ENCODE measurements at places on chromosomes 13 and 19. TPM values are rescaled to one million over a fixed set of nuclear protein-coding genes. Genes with fewer than 3 reads are reported as not detected.

GRCh38 chr13:111584101-111584672 lies 263.7 kb downstream of the TEX29 start:
- no peak for DNase-seq

DNA sequence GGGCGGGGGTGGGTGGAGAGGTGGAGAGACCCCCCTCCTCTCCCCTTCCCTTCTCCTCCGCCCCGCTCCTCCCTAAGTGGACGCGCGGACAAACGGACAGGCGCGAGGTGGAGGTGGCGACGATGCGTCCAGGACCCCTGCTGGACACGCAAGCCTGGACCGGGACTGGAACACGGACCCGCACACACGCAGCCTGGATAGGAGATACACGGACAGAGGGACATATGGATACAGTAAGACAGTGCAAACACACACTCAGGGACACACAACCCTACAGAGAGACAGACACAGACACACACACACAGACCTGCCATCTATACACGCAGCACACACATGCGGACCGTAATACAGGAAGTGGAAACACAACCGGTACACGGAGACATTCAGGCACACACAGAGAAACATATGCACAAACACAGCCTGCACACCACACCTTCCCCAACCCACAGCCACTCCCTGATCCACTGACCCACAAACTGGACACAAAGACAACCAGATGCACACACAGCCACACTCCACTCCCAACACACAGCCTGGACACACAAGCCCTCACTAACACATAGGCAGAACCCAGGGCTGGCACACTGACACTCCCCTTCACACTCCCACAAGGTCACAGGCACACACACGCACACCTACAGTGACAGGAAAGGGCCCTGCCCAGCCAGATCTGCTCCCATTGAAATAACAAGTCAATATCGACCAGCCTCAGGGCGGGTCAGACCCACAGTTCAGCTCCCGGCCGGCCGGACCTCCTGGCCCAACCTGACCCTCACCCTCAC lies 696 bp upstream of the ERFL start:
- no peak for DNase-seq

LHB gene
- not detected for total RNA-seq

DNA sequence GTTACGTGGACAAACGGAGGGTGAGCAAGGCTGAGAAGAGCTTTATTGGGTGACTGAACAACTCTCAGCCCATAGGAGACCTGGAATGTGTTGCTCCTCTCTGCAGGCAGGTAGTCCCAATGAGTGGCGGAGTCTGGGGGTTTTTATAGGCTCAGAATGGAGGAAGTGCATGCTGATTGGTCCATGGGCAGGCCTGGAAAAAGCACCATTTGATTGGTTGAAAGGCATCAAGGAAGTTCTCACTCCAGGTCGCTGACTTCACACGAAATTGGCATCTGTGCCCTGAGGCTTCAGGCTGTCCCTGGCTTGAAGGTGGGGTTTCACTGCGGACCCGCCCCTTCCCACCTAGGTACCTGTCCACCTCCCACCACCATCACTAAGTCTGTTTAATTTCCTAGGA lies 65.4 kb downstream of the SPATA13 start:
- no peak for DNase-seq

- no peak for DNase-seq
Observed at GRCh38 chr13:79003989-79004898, 345.3 kb upstream of the OBI1 start.

DNA sequence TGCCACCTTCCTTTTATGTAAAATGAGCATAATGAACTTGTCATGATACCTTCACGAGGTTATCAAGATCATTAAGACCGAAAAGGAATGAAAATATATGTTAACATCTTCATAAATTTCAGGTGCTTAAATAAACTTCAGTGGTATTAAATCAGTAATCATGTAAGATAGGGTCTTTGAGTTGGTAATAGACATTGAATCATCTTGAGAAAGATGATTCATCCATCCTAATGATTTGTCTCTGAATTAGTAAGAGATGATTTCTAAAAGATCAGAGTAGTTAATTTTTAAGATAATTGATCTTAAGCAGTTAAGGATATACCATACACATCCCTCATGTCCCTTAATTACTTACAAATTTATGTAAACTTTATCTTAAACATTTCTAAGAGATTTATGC lies 52.0 kb downstream of the COG3 start:
- no peak for DNase-seq

GRCh38 chr13:111994578-111994977 lies 72.4 kb upstream of the SOX1 start:
- no peak for DNase-seq

RDH8 gene
- total RNA-seq: not detected

DNA sequence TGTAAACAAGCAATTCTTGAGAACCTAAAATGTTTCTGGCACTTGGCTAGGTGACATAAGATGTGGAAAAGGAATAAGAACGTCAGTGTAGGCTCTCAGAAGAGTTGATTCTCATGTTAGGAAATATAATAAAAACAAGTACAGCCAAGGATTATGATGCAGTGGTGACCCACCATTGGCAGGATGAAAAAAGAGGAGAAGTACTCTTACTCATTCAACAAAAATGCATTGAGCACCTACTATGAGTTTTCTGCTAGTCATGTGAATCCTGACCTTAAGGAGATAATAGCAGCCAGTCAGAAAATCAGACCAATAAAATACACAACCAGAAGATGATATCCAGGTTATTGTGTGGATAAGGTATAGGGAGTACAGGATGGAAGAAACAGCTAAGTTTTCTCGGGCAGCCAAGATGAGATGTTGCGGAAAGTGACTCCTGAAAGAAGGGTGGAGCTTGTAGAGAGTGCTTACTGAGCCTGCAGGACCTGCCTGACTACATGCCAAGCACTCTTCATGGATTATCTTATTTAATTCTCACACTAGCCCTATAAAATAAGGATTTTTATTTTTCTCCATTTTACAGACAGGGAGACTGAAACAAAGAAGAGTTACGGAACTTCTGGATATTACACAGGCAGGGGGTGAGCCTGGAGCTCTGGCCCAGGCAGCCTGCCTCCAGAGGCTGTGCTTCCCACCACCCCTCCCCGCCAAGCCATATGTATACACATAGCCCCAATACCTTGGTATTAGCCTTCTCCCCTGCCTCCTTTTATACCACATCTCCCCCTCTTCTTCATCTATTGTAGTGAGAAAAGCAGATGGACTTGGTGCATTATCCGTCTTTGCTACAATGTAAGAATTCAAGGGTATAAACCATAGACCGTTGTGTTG lies 58.0 kb downstream of the TGDS start:
- no peak for DNase-seq

GRCh38 chr13:69856331-69856730 lies 251.3 kb upstream of the ATXN8OS start:
- DNase-seq: no peak

ZNF345 gene
- total RNA-seq: 16.0 TPM

ZNF441 gene
- total RNA-seq: 32.7 TPM

DNA sequence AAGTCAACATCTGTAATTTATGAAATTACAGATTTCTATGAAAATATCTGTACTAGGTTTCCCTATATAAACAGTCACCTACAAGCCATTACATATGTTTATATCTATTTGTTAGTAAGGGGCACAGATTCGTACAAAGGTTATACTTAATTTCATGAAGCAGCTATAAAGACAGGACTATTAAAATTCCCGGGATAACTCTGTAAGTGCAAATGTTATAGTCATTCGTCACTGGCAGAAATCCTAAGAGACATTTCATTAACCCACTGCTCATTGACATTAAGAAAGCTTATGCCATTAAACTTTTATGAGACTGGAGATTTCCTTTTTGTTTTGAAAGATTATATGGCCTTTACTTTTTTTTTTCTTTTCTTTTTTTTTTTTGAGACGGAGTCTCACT lies 122.9 kb downstream of the MYO16 start:
- no peak for DNase-seq

DNA sequence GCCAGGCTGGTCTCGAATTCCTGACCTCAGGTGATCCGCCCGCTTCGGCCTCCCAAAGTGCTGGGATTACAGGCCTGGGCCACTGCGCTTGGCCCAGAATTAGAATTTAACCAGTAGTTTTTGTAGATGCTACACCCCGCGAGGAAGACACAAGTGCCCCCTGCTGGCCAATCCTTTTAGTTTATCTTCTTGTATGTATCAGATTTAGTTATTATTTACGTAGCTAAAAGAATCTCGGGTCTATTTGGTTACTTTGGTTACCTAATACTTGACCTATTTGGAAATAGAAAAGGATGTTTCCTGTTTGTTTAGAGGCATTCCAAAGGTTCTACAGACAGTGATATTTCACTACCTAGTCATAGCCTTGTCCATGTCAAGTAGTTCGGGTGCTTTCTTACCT lies 22.0 kb downstream of the MUC16 start:
- DNase-seq: peak; percentile 6

IZUMO2 gene
- not detected for total RNA-seq

DNA sequence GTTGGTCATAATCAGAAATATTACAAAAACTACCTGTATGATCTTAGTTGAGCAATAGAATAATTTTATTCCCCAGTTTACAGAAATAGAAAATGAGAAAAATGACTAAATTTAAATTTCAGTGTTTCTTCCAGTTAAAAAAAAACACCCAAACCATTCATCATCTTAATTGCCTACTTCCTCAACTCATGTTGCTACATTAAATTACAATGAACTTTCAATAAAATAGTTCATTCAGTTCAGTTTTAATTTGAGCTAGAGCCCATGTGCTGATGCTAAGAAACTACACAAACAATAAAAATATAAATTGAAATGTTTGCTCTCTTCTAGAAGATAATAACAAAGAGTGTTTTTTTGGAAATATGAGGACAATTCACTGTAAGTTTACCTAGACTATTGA lies 820.4 kb downstream of the SLITRK6 start:
- no peak for DNase-seq

DNA sequence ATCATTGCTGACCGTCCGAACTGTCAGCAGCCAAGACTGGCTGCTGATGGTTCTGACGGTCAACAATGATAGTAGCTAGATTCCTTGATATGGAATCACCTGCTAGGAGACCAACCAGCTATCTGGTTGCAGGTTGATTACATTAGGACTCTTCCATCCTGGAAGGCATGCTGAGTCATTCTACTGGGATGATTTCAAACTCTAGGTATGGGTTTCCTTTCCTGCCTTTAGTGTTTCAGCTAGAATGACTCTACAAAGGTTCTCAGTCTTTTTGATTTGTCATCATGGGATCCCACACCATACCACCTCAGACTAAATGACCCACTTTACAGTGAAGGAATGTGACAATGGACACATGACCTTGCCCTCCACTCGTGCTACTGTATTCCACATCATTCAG lies 138.1 kb upstream of the KL start:
- no peak for DNase-seq

- DNase-seq: no peak
Observed at GRCh38 chr13:55345224-55345623, 1795.5 kb upstream of the PRR20A start.

RASIP1 gene
- total RNA-seq: 0.25 TPM

GRCh38 chr13:35694549-35695447 lies 218.3 kb upstream of the MAB21L1 start:
- DNase-seq: no peak

PODNL1 gene
- not detected for total RNA-seq

DNA sequence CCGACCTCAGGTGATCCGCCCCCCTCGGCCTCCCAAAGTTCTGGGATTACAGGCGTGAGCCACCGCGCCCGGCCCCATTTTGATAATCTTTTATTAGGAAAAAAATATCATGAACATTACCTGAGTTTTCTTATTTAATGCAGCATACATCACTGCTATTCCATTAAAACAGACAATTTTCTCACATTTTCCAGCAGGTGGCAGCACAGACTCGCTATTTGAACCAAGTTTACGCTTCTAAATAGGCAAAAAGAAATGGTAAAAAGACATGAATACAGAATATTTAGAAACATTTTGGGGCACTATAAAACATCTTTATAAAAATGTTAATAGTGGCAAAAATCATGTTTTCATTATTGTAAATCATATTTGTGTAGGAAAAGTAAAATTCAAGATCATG lies 903.1 kb downstream of the SLITRK6 start:
- DNase-seq: no peak

KCNRG gene
- total RNA-seq: 0.73 TPM

GRCh38 chr13:113838711-113839201 lies 25.1 kb downstream of the GAS6 start:
- no peak for DNase-seq

DNA sequence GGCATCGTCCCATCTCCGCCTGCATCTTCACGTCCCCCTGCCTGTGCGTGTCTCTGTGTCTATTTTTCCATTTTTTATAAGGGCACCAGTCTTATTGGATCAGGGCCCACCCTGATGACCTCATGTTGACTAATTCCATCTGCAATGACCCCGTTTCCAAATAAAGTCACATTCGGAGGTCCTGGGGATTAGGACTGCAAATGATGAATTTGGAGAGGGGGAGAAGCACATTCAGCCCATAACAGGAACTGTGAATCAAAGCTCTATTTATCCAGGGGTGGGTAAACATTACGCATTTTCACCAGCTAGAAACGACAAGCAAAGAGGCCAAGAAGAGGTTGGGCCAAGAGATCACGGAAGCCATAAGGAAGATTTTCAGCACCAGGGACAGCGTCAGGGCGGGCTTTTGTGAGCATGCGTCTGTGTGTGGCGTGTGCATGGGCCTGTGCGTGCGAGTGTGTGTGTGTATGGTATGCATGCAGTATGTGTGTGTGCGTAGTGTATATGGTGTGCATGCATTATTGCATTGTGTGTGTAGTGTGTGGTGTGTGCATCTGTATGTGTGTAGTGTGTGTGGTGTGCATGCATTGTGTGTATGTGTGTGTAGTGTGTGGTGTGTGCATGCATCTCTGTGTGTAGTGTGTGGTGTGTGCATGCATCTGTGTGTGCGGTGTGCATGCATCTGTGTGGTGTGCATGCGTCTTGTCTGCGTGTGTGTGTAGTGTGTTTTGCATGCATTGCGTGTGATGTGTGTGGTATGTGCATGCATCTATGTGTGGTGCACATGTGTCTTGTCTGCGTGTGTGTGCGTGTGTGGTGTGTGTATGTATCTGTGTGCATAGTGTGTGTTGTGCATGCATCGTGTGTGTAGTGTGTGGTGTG lies 19.6 kb downstream of the CELF5 start:
- peak; percentile 56 for DNase-seq

- DNase-seq: no peak
Observed at GRCh38 chr13:24887759-24888158, 123.8 kb downstream of the RNF17 start.

- DNase-seq: peak; percentile 34
Observed at GRCh38 chr19:48329167-48329891, 4.0 kb downstream of the EMP3 start.

GRCh38 chr19:50272263-50272897 lies 56.8 kb downstream of the KCNC3 start:
- DNase-seq: no peak

DNA sequence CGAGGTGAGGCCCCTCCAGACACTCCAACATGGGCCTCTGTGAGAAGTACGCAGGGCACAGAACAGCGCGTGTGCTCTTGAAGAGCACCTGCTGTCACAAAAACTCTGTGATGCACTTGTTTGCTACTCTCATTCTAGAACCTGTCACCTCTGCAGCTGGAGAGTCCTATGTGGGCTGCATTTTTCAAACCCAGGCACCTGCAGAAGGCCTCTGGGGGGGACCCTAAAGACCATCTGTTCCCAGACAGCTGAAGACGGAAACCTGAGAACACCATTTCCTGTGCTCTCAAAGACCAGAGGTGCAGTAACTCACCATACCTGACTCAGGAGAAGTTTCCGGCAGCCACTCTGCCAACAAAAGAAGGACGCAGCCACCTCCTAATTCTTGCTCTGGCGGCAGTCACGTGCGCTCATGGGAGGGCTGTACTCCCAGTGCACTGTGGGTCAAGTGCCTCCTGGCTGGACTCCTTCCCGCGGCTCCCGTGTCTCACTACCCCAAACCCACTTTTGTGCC lies 28.1 kb downstream of the RANBP3 start:
- no peak for DNase-seq
